NCI-H1105 treated with DMSO at 0.1 percent for 48 hours (cell line): ENCODE measurements at places on chromosomes 11 and 22.

GRCh38 chr11:43234881-43235280 is 76.9 kb upstream of the API5 start:
- no peak for DNase-seq

DNA sequence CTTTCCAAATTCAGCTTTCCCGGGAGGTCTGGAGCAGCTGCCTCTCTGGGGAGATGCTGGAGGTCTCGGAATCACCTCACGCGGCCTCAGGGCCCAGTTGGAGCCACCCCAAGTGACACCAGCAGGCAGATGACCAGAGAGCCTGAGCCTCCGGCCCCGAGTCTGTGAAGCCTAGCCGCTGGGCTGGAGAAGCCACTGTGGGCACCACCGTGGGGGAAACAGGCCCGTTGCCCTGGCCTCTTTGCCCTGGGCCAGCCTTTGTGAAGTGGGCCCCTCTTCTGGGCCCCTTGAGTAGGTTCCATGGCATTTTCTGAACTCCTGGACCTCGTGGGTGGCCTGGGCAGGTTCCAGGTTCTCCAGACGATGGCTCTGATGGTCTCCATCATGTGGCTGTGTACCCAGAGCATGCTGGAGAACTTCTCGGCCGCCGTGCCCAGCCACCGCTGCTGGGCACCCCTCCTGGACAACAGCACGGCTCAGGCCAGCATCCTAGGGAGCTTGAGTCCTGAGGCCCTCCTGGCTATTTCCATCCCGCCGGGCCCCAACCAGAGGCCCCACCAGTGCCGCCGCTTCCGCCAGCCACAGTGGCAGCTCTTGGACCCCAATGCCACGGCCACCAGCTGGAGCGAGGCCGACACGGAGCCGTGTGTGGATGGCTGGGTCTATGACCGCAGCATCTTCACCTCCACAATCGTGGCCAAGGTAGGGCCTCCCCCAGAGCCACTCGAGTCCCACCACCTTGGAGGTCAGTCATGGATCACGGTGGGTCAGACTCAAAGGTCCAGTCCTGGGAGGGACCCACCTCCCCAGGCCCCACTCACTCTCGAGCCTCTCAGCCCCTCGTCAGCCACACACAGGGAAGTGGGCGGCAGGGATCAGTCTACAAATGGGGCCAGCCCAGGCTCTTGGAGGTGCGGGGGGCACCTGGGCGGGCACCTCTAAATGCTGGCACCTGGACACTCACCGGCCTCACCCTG is 525 bp downstream of the SLC22A12 start:
- no peak for DNase-seq

- DNase-seq = no peak
These were observed 120.5 kb downstream of the CACNA1I start for GRCh38 chr22:39690881-39691605.

DNA sequence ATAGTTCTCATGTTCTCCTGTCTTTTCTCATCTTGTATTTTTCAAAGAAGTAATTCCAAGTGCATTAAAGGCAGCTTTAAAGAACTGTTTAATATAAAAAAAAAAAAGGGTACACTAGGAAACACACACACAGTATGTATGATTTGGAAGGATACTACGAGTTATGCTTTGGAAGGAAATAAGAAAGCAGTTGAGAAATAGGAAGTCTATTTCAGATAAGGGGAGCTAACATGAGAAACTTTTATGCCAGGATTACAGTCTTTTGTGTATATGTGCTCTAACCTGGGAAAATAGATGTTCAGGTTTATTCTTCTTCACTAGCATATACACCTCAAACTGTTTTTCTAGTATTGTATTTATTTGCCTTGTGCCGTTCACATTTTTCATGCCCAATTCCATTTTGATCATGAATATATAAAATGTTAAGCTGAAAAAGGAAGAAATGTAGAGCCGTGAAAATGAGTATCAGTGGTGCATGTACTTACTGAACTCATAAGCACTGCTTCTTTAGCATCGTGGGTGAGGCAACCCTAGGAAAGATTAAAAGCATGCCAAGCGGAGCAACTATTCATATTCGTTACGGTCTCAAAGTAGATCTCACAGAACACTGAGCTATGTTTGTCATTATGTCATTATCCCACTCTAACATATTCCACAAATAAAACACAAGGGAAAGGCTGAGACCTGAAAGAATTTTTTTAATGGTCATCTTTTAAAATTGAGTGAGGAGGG is 59.6 kb downstream of the GUCY1A2 start:
- DNase-seq = no peak

GRCh38 chr11:98068251-98068650 is 952.5 kb upstream of the CNTN5 start:
- DNase-seq = no peak

GRCh38 chr11:26017322-26017860 is 314.5 kb upstream of the ANO3 start:
- DNase-seq = no peak

DNA sequence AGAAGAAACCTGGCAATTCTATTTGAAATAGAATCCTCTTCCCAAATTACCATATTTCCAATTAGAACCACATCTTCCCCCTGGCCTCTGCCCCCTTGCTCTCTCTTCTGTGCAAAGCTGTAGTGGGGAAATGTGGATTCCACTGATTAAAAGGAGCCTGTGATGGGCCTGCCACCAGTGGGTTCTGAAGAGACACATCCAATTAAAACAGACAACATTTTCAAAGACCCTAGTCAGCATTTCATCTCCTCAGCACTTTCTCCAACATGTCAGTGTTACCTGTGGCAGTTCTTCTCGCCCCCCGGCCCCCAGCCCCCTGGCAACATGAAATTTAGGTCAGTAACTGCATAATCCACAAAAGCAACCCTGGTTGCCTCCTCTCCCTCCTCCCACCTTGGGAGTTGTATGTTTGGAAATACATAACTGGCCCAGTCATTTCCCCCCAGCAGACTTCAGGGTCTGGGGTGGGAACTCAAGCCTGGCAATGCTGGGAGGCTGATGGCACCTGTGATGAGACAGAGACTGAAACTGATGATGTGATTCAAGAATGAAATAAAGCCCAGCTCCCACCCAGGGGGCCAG is 99.9 kb upstream of the AMOTL1 start:
- DNase-seq = no peak

- DNase-seq = no peak
These were observed 19.8 kb downstream of the BMAL1 start for GRCh38 chr11:13297308-13297916.

GRCh38 chr11:38598418-38598817 is 2000.4 kb upstream of the RAG2 start:
- no peak for DNase-seq

DNA sequence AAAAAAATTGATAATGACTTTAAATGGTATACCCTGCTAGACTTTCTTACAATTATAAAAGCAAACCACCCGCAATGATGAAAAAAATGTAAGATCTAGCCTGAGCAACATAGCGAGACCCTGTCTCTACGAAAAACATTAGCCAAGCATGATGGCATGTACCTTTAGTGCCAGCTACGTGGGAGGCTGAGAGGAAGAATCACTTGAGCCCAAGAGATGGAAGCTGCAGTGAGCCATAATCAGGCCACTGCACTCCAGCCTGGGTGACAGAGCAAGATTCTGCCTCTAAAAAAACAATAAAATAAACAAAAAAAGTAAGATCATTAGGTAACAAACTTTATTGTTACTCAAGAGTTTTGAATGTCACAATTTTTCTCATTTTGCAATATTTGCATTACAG is 39.2 kb downstream of the KMT5B start:
- DNase-seq = no peak

GRCh38 chr22:42754658-42755057 is 34.0 kb upstream of the A4GALT start:
- no peak for DNase-seq

DNA sequence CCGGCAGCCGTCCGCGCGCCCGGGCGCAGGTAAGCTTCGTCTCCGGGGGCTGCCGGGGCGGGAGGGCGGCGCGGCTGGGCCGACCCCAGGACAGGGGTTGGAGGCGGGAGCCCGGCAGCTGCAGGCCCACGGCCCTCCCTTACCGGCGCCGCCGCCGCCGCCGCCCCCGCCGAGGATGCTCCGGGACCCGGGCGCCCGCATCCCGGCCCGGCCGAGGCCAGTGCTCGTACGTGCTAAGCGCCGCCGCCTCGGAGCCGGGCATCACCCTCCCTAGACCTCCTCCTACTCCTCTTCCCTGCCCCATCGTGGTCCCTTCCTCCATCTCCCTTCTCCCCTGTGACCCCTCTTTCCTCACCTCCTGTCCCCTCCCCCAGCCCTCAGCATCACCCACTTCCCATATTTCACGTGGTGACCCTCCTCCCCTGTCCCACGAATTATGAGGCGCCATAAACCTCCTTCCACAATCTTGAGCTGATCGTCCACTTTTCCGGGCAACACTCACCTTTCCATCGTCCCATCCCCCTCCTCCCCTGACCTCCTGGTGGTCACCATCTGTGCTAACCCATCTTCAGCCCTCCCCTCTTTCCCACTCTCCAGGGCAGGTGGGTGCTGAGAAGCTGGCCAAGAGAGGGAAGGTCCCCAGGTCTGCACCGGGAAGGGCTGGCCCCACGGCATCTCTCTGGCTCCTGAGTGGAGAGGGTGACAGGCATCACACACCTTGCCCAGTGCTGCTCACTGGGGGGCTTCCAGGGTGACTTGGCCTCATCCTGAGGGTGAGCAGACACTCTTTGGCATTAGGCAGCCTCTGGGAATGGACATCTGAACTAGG is 612 bp downstream of the ASPHD2 start:
- DNase-seq = no peak

DNA sequence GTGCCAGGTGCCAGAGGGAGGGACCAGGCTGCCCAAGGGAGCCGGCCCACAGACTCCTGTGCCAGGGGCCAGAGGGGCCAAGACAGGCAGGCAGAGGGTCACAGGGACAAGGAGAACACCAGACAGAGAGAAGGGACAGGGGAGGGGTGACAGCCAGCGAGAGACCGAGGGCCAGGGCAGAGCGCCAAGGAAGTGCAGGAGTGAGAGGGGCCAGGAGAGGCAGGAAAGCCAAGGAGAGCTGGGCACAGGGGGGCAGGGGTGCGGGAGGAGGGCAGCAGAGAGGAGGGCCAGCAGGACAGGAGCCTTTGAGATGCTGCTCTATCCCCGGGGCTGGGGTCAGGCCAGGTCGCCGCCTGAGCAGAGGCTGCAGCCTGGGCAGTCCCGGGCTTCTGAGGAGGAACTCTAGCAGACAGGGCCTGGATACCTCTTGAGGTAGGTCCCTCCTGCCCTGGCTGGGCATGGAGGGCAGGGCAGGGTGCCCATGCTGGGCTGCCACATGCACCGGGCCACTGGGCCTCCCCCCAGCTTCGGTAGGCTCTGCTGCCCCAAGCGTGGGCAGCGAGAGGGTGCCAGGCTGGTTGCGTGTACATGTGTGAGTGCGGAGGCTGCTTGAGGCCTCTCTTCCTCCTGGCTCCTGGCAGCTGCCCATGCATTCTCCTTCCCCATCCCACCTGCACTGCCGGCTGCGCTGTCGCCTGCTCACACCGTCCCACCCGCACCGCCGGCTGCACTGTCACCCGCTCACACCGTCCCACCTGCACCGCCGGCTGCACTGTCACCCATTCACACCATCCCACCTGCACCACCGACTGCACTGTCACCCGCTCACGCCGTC is 12.2 kb downstream of the LSP1 start:
- no peak for DNase-seq

DNA sequence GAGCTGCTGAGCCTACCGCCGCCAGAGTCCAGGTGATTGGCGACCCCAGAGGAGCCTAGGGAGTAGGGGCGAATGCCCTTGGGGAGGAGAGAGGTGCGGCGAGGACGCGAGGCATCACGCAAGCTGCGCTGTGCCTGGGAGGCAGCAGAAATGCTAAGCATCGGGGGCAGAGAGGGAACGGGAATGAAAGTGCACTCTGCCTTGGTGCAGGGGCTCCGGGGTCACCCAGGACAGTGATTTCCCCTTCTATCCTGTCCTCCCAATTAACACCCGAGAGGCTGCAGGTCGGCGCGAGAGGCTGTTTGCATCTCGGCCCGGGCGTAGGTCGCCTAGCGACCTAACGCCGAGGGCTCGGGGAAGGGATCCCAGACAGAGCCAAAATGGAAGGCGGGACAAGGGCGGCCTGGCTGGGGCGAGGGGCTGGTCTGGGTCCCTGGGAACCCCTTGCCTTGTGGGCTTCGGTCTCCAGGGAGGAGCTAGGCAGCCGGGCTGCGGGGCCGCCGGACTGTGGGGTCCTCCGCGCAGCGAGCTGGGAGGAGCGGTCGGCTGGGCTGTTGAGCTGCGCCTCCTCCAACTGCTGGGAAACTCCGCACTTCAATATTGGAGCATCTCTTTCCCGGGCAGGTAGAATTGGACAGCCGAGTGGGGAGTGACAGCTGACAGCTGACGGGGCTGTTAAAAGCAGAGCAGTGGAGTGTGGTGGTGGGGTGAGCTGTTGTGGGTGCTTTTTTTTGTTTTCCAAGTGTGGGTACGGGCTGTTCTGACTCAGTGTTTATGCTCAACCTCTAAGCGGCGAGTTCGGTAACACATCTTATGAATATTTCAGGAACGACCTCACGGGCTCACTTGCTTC is 657 bp downstream of the ELMOD1 start:
- peak; percentile 50 for DNase-seq

DNA sequence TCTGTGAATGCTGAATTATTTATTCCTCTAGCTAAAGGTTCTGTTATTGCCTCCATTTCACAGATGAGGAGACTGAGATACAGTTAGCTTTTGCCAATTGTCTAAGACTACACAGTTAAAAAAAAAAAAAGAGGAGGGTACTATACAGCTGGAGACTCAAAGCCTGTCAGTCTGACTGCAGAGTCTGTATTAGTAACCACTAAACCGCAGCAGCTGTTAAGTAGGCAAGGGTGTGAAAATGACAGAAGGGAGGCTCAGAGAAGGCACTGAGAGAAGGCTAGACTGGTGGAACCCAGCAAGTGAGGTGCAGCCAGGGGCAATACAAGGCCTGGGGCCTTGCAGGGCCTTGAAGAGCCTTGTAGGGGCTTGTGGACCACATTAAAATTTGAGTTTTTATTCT is 181.2 kb downstream of the CSNK2A3 start:
- DNase-seq = no peak

DNA sequence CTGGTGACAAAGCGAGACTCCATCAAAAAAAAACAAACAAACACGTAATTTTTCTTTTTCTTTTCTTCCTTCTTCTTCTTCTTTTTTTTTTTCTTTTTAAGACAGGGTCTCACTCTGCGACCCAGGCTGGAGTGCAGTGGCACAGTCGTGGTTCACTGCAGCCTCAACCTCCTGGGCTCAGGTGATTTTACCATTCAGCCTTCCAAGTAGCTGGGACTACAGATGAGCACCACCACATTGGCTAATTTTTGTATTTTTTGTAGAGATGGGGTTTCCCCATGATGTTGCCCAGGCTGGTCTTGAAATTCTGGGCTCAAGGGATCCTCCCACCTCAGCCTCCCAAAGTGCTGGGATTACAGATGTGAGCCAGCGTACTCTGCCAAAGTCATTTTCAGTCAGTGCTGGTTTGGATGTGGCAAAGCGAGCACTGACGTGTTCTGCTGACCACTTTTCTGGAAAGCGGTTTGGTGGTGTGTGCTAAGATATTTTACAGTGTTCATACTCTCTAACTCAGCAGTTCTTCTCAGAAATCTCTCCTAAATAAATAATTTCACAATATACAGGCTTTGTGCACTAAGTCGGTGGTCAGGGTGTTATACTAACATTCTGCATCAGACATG is 10.7 kb downstream of the FAM118A start:
- no peak for DNase-seq

- no peak for DNase-seq
These were observed 1.2 kb upstream of the TNFRSF13C start for GRCh38 chr22:41927813-41928212.
